ENCODE measurements at places on chromosomes 5 and 9.
A peak's percentile ranks its signal among the peaks of the same experiment; 100 is the strongest.

DNA sequence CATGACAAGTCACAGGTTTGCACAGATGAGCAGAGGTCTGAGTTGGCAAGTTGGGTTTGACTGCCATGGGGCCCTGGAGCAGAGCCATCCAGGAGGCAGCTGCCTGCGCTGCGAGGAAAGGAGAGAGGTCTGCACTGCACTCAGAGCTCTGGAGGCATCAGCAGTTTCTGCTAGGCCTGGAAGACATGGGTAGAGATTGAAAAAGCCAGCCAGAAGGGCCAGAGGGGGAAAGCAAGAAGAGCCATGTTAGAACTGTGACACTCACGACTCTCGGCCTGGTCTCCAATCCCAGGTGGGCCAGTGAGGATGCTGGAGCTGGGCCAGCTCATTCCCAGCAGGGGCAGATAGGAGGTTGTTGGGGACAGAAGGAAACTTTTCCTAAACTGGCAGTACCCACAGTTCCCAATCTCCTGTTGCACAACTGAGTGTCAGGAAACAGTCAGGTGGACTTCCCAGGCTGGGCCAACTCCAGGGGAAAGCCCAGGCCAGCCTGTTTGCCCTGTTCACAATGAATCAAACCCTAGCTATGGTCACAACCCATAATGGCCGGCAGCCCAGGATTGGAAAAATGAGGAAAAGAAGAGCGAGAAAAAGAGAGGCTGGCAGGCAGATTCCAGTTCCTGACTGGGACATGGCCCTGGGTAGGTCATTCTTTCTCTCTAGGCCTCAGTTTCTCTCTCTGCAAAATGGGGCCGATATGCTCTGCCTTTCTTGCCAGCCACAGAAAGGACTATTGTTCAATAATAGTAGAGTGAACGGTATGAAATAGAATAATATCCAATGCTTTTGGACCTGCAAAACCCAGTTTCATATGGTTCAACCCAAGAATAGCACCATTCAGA lies 7.8 kb upstream of the ORM1 start:
- DNase-seq, result no peak

- no peak for DNase-seq
Observed at GRCh38 chr9:114070188-114071103, 7.7 kb downstream of the AMBP start.

DNA sequence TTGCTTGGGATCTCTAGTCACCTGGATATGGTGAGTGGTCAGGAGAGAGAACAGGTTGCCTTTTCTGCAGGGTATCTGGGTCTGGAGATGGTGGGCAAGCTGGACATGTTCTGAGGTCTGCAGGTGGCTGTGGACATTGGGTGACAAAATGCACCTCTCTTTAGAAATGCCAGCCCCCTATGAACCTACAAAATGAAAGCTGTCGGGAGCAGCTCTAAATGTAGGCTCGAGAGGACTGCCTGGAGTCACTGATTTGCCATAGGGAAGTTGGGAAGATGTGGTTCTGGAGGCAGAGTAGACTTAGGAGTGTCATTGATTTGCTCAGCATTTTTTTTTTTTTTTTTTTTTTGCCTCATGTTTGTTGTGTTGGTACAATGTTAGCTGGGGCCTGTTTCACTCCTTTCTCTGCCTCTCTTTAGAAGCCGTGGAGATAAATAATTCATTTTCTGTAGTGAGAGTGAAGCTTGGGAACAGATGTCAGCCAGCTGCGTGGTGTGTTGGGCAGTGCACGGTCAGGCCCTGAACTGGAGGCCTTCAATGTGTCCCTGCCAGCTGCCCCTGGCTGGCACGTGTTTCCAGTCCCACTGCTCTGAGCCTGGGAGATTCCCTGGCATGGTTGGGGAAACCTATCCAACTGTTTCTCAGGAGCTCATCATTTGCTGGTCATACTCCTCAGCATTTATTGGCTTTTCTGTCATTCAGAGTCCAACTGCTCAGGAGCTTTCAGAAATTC lies 5.4 kb downstream of the RGS3 start:
- no peak for DNase-seq

- DNase-seq, result no peak
Observed at GRCh38 chr9:133199648-133200321, 9.3 kb downstream of the OBP2B start.

DNA sequence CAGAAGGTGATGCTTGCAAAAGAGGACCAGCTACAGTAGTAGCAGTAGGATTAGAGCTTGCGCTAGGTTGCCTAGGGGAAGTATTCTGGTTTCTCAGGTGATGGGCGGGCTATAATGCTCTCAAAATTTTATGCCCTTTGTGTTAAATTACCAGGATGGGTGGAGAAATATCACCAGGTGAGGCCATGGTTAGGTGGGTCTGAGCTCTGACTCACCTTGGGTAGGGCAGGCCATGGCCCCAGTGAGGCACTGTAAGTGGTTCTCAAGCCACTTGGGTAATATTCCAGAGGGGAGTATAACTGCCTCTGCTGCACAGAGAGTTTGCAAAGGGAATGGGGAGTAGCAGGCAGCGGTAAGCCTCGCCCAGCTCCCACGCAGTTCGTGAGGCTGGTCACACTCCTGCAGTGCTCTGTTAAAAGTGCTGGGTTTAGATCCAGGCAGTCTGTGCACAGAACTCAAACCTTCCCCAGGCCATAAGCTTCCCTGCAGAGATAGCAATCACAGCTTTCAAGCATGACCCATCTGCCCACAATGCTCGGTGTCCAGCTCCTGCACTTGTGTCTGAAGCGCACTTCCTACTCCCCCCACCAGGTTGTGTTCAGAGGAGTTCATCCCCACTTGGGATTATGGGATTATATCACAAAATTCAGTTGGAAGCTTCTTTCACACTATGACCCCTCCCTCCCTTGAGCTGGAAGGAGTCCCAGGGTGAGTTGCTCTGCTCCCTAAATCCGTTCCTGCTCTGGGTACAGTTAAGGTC lies 575.0 kb downstream of the CHSY3 start:
- DNase-seq, result no peak

DNA sequence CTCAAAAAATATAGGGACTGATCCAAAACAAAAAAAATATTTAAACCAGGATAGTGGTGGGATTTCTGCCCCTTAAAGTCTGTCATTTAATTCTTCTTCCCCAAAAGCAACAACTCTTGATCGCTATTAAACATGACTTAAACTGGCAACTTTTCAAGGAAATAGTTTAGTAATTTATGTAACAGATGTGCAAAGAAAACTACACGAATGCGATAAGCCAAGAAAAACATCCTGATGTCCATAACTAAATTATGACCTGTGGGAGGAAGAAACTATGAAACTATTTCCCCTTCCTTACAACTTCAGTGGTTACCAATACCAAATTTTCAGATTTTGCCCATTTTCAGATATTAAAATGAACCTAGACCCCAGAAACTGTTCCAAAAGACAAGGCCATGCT lies 31.5 kb downstream of the CLINT1 start:
- DNase-seq, result peak; percentile 8

DNA sequence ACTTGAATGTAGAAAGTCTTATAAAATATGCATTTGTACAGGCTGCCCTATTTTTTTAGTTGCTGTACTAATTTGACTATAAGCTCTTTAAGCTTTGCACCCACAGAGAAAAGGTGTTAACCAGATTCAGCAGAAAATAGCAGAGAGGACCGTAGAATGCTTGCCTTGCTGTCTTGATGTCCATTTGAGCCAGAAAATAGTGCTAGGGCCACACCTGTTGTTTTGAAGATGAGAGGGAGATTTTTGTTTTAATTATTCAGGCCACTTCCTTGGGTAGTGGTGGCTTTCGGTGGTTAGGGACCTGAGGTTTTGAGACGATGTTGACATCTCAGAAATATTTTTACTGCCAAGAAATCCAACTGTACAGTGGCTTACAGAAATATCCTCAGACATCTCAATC lies 196.0 kb downstream of the SPATA31D1 start:
- no peak for DNase-seq

GRCh38 chr9:15317836-15318235 lies 10.8 kb upstream of the TTC39B start:
- no peak for DNase-seq

GRCh38 chr5:116616876-116617275 lies 42.3 kb upstream of the SEMA6A start:
- no peak for DNase-seq

GRCh38 chr5:170639221-170639925 lies 135.6 kb downstream of the KCNIP1 start:
- DNase-seq, result no peak

DNA sequence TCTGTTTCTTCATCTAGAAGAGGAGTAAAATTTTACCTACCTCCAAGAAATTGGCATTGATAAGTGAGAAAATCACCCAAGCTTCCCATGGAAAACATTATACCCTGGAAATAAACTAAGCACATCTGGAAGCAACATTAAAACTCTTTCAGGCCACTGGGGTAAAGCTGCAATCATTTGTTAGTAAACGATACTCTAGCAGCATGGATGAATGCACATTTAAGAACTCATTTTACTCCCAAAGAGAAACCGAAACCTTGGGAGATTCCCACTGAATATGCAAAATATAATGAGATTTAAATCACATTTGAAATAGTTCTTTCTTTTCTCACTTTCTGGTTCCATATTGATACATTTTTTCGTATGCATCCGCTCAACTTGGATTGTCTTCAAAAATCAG lies 467.5 kb downstream of the EFNA5 start:
- no peak for DNase-seq

- no peak for DNase-seq
Observed at GRCh38 chr9:20619487-20620200, 2.7 kb downstream of the MLLT3 start.

GRCh38 chr5:133423011-133423617 lies 189.2 kb downstream of the FSTL4 start:
- no peak for DNase-seq

DNA sequence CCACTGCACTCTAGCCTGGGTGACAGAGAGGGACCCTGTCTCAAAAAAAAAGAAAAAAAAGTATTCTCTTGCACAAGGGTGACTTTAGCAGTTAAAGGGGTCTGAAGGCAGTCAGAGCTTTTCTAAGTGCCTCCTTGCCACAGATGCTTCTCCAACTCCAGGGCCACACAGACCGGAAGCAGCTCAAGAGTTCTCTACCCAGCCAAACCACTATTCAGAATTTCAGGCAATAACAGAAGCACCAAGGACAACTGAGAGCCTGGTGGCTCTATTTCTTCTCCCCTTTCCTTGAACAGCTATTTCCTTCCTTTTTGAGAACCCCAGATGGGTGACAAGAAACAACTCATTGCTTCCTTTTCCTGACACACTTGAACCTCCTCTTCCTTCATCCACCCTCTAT lies 2.2 kb downstream of the FAM219A start:
- DNase-seq, result no peak

DNA sequence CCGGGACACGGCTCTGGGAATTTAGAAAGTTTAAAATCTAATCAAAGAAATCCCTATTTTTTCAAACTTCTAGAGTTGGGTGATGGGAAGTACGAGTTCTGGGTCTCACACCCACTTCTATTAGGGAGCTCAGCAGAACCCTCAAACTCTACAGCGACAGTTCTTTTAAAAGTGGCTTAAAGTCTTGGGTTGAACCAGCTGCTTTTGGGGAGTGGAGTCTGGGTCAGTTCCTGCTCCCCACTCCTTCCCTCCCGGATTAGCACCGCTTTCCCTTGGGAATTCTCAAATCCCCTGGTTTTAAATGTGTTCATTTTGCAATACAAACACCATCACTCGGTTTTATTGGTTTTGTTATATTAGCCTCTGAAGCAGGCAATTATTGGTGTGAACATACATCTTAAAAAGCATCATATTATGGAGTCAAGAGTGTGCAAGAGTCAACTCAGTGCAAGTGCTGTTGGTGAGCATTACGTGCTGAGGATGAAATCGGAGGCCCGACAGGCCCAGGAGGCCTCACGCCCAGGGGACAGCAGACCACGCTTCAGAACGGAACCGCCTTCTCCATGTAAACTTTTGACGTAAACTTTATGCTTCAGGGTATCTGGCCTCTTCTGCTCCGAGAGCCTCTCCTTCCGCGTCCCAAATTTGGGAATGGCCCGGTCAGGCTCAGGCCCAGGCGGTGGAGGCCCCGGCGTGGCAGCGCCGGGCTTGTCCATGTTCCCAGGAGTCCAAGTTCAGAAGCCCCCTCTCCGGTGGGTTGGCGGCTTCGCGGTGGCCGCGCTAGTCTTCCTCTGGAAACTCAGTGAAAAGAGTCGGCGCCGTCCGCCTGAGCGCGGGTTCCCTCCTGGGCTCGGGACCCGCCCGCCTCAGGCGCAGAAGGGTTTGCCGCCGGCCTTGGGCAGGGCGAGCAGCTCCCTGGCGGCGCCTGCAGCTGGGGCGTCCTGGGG lies 5.3 kb downstream of the IRX4 start:
- DNase-seq, result no peak

GRCh38 chr5:148806520-148806931 lies 19.9 kb upstream of the ADRB2 start:
- no peak for DNase-seq

GRCh38 chr5:60779466-60779865 lies 64.6 kb downstream of the ELOVL7 start:
- no peak for DNase-seq

- no peak for DNase-seq
Observed at GRCh38 chr5:167822241-167822640, 469.2 kb upstream of the WWC1 start.

GRCh38 chr5:3564116-3564515 lies 31.5 kb upstream of the IRX1 start:
- no peak for DNase-seq

- DNase-seq, result peak; percentile 53
Observed at GRCh38 chr9:88816141-88816540, 175.1 kb upstream of the S1PR3 start.

DNA sequence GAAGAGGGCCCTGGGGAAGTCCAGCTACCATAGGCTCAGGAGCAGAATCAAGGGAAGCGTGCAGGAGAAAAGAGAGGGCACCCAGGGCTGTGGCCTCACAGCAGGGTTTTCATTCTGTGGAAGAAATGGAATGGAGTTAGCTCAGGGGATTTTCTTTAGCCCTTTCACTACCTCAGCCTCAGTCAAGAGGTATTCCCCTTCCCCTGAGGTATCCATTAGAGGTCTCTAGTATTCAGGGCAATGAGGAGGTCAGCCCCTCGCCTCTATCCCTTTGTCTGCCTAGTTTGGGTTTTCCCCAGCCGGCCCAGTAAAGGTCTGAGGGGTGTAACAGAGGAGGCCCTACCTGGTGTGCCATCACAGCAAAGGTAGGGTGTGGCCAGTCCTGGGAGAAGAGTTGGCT lies 21.5 kb downstream of the GFRA3 start:
- no peak for DNase-seq

- DNase-seq, result no peak
Observed at GRCh38 chr5:90365328-90365727, 44.2 kb downstream of the CETN3 start.
